Adipocyte (in vitro differentiated cells): ENCODE measurements at places on chromosomes 11 and 22.

DNA sequence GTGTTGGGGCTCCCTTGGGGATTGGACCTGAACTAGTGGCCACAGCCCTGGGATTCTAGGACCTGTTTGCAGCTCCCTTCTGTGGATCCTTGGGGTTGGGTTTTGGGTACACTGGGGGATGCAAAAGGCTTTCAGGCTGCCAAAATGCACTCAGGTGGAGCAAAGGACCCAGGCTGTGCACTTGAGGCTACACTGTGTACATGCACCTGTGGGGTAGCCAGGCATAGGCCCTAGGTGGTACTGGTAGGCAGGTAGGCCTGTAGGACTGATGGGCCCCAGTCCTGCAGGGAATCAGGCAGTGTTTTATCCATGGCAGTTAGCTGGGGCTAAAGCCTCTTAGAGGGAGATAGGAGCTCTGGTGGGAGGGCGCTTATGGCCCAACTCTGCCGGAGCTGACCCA lies 542.3 kb downstream of the LUZP2 start:
- no peak for DNase-seq

DNA sequence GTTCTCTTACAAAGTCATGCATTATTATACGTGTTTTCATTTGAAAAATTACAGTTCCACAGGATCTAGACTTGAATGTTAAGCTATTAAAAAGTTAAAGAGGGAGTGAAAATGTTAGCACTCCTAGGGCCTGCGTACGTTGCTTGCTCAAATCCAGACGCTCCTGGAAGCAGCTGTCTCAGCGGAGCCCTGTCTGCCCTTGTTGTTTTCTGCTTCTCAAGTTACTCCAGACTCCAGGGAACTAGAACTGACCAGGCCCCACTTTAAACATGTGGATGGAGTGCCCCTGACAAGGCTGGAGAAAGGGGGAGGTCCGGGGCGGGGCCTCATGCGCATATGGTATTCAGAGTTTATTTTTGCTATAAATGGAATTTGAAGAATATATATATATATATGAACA lies 9.6 kb downstream of the PARVB start:
- DNase-seq = peak; percentile 15

- DNase-seq = no peak
Observed at GRCh38 chr11:120956710-120957495, 67.0 kb upstream of the TBCEL start.

DNA sequence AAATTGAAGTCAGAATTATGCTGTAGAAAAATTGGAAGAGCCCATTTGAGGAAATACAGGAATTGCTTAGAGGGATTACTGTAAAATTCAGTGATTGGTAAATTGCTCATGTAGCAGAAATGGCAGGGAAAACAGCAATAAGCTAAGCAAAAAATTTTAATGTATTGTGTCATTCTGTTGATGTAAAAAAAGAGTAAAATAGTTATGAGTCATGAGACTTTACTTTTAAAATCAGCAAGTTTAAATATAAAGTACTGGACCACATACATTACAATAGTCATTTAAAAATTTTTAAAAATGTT lies 10.4 kb downstream of the PDHX start:
- peak; percentile 76 for DNase-seq

DNA sequence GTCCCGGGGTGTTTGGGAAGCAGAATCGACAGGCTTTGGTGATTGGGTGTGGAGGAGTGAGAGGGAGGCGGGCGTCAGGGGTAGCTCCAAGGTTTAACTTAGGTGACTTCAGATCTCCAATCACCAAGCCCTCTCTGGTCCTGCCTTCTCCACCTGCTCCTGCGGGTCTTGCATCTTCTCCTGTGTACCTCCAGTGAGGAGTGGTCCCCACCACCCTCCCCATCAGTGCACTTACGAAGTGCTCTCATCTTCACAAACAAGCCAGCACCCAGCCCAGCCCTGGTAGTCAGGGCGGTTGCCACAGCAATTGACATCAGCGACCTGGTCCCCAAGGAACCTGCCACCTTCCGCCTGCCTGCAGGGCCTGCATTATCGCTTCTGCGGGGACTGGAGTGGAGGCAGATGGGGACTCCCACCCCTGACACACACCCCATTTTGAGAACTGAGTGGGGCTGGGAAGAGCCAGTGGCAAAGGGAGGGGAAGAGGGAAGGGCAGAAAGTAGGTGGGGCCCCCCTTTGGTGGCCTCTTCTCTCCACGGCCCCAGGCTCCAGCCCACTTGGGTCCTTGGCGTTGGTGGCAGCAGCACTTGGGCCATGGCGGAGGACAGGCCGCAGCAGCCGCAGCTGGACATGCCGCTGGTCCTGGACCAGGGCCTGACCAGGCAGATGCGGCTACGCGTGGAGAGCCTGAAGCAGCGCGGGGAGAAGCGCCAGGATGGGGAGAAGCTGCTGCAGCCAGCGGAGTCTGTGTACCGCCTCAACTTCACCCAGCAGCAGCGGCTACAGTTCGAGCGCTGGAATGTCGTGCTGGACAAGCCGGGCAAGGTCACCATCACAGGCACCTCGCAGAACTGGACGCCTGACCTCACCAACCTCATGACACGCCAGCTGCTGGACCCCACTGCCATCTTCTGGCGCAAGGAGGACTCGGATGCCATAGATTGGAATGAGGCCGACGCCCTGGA lies at the start of gene OMP:
Gene OMP, plus strand, starts transcription at position 595 of the 965 bp plus-strand sequence. Its CDS starts 0 bp downstream, at position 595.
- DNase-seq = no peak

GRCh38 chr11:69644071-69644961 lies 3.4 kb downstream of the CCND1 start:
- DNase-seq = peak; percentile 97

DNA sequence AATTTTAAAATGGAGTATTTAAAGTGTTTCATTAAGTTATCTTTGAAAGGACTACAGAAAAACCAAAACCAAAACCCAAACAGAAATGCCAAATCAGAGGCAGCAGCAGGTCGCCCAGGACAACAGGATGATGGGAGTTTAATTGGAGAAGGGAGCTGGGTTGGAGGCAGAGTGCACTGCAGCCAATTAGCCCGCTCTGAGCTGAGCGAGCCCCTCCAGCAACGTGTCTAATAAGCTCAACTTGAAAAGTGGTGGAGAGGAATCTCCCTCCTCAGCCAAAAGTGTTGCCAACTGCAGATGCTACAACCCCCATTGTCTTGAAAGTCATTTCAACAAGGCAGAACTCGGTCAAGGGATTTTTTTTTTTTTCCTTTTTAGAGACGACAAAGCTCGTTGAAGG lies 323.9 kb downstream of the CADM1 start:
- DNase-seq = no peak

DNA sequence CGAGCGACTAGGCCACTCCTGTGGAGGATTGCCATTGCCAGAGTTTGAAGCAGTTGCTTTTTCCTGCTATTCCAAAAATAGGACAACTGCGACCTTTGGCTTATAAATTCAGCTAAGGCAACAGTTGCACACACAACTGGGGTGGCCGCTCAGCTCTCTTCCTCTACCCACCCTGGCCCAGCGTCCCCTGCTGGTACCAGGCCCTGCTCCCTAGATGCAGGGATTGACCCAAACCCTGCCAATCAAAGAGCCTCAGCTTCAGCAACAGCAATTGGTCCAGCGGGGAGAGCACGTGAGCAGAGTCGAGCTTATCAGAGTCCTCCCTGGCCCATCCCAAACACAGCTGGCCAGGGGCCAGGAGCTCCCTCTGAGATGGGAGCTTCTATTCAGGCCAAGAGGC lies 22.0 kb upstream of the CABP2 start:
- DNase-seq = no peak

GRCh38 chr11:27723687-27724086 lies 23.4 kb upstream of the BDNF start:
- DNase-seq = no peak

GRCh38 chr11:77179048-77179447 lies 51.0 kb downstream of the MYO7A start:
- no peak for DNase-seq

DNA sequence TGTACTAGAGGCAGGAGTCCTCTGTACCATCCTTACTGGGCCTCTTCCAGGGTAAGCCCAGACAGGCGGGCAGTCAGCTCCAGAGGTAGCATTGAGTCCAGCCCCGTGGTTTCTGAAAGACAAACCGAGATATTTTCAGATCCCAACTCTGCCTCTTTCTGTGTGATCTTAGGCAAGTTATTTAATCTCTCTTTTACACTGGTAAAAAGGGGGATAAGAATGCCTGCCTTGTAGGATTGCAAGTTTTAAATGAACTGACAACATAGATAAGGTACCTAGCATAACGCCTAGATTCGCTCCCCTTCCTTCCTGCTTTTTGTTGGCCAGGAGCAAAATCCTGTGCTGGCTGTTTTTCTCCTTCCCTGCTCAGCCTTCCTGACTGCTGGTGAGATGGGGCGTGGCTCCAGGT lies 56.4 kb upstream of the NNMT start:
- DNase-seq = no peak

- DNase-seq = peak; percentile 48
Observed at GRCh38 chr11:75400146-75400865, 988 bp downstream of the RPS3 start.

DNA sequence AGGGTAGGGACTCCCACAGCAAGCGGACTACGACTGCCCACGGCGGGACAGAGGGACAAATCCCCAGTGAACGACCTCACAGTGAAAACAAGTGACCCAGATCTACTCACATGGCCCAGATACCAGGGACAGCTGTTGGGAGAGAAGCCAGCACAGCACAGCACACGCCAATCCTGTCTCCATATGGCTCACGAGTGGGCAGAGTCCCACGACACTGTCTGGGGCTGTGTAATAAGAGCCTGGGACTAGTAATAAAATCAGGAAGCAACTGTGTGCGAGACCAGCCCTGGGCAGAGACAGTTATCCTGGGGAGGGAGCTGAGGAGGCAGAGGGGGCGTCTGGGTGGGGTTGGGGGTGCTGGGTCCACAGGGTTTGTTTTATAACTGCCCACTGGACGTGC lies 385.0 kb downstream of the CTTN start:
- peak; percentile 19 for DNase-seq

DNA sequence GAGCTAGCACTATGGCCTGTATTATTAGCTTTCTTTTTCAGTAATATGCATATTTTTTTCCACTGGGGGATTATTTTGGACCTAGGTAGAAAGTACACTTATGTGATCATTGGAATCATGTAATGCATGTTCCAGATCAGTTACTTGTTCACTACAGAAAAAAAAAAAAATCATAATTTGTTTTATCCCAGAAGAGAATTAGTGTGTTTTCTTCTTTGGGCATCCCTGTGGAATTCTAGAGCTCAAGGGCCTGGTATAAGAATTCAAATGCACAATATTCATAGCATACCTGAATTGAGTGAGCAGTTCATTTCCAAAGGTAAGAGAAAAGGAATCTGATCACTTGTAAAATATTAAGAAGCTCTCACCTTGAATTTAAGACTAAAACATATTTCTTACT lies at the start of gene OR5T1:
Gene OR5T1, plus strand, starts transcription at position 301 of the 400 bp plus-strand sequence. CDS start 1,485 bp downstream, outside the sequence.
- DNase-seq = no peak

DNA sequence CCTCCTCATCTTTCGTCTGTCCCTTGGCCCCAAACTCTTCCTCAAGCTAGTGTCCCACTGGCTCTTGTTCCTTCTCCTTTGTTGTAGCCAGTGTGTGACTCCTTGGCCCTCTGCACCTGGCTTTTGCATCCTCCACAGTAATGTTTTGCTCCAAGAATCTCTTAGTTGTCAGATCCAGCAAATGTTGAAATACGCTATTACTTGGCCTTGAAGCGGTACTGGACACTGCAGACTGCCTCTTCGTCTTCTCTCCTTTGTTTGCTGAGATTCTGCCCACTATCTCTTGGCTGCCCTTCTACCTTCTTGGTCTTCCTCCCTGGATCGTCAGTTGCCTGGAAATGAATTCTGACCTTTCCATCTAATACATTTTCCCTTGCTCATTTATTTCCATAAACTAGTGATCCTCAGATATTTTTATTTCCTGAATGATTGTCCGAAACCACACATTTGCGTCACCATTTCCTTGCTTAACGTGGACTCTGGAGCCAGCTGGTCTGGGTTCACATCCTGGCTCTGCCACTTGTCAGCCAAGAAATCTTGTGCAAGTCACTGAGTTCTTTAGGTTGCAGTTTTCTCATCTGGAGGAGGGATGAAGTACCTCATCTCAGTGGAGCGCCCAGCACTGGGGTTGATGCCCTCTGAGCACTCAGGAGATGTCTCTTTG lies 113.6 kb downstream of the LDLRAD3 start:
- DNase-seq = no peak

- DNase-seq = peak; percentile 13
Observed at GRCh38 chr11:105297463-105297862, 157.9 kb upstream of the CARD18 start.

- DNase-seq = no peak
Observed at GRCh38 chr11:60950024-60950423, 2.0 kb downstream of the SLC15A3 start.

- no peak for DNase-seq
Observed at GRCh38 chr22:23122216-23122957, 19.4 kb downstream of the RSPH14 start.

- no peak for DNase-seq
Observed at GRCh38 chr11:69928975-69929374, 109.8 kb upstream of the FGF3 start.

GRCh38 chr11:66593650-66594049 lies 665 bp downstream of the CCS start:
- no peak for DNase-seq

DNA sequence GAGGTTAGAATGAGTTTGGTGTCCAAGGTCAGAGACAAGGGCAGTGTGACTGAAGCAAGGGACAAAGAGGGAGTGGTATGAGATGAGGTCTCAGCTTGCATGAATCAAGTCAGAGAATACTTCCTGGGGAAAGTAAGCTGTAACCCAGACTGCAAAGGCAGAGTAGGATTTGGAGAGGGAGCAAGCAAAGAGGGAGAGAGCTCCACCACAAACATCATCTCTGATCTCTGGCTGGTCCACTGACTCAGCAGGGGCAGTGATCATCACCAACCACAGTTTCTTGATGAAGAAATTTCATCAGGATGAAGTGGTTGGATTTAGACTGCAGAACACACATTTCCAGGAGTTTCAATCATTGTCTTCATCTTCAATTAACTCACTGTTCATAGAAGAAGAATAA lies 54.9 kb upstream of the HMGXB4 start:
- DNase-seq = no peak

GRCh38 chr22:21937041-21937820 lies 15.4 kb downstream of the PPM1F start:
- peak; percentile 32 for DNase-seq

DNA sequence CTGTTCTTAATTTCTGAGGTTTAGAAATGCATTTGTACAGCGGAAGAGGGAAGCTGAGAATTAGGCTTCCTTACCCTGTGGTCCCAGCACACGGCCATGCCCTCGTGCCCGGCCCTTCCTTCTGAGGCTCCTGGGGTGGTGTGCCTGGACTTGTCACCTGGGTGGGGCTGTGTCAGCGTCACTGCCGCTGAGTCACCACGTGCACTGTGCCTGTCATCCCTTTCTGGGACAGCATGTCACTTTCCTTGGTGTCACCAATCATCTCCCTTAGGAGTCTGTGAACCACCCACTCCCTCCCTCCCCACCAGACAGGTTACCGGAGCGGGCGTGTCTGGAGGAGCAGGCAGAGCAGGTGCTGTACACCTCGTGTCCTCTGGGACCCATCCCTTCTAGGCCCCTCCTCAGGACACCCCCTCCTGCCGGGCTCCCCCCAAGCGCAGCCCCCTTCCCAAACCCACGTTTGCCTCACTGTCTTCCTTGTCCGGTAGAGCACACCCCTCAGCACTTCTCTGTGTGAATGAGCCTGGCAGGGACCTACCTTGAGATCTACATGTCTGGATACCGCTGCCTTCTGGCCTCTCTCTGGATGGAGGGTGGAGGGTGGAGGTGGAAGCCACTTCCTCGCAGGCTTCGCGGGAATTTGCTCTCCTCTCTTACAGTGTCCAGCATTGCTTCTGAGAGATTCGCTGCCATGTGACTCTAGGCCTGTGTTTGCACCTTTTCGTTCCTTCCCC lies 367.6 kb downstream of the TBC1D22A start:
- DNase-seq = no peak

- DNase-seq = no peak
Observed at GRCh38 chr11:2590965-2591754, 108.6 kb downstream of the KCNQ1OT1 start.
